ENCODE measurements at places on chromosomes 5 and 9.

- DNase-seq = no peak
These were observed 22.4 kb downstream of the SH3TC2 start for GRCh38 chr5:149040421-149040820.

DNA sequence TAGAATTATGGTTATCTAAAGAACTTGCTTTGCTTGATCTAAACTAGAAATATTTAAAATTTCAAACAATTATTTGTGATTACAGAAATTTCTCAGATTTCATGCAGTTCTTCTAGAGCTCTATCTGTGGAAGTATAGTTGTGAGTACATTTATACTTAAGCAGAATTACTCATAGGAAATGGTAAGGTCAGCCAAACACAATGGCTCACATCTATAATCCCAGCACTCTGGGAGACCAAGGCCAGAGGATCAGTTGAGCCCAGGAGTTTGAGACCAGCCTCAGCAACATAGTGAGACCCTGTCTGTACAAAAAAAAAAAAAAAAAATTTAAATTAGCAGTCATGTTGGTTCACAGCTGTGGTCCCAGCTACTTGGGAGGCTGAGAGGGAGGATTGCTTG lies 71.0 kb downstream of the INVS start:
- DNase-seq = no peak

GRCh38 chr9:129472651-129473102 lies 148.2 kb downstream of the C9orf50 start:
- DNase-seq = no peak

- no peak for DNase-seq
These were observed 295.9 kb upstream of the ITGA1 start for GRCh38 chr5:52491818-52492217.

- DNase-seq = no peak
These were observed 283.3 kb upstream of the ANKRD55 start for GRCh38 chr5:56516441-56516840.

All from cerebellar nuclear complex (tissue), 1 donor.